ENCODE measurements at places on chromosomes 4 and X.

GRCh38 chr4:161419822-161420221, 744.0 kb downstream of the FSTL5 start:
- DNase-seq: no peak

- no peak for DNase-seq
Measured at GRCh38 chr4:102216666-102217065, 128.6 kb downstream of the SLC39A8 start.

GRCh38 chrX:4397471-4397870, 684.0 kb upstream of the PRKX start:
- DNase-seq: no peak

- DNase-seq: no peak
Measured at GRCh38 chr4:147815741-147816140, 83.9 kb downstream of the ARHGAP10 start.

DNA sequence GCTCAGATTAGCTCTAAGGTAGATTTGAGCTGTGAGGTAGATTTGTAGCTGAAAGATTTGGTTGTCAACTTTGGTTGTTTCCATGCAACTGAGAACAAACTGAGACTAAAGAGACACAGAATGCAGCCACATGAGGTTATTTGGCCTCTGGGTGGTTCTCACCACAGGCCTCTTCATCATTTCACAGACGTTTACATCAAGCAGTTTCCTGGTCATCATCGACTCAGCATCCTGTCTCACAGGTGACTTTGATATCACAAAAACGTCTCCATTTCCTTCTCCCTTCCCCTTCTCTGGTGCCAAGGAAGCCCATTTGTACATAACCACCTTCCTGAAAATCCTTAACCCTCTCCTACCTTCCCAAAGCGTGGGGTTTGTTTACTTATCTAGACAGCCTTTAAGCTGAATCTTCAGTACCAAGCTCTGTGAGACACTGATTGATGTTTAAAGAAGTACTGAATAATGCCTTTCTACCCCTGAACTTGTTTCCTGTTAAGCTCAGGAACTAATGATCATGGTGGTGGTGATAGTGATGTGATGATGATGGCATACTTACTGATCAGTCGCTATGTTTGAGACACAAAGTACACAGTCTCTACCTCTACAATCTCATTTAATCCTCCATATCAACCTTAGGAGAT, 81.9 kb downstream of the FAM114A1 start:
- no peak for DNase-seq

GRCh38 chrX:37796805-37797204, 16.9 kb downstream of the CYBB start:
- no peak for DNase-seq

DNA sequence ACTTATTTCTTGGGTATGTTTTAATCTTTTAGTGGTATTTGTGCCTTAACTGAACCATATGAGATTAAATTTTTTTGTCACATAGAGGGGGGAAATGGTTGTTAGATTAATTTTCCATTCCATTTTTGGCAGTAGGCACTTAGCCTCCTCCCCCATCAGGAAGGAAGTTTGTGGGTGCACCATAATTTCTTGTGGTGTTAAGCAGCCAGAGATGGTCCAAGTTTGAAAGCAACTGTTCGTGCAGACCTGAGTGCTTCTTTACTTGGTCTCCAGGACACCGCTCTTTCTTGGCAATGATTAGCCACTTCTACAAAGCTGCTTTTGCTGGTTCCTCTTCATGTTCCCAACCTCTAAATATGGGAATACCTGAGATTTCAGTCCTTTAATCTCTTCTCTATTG, 92.7 kb upstream of the RPL34 start:
- DNase-seq: no peak

GRCh38 chr4:76301068-76301774, 5.3 kb upstream of the STBD1 start:
- no peak for DNase-seq

- DNase-seq: no peak
Measured at GRCh38 chr4:176034936-176035335, 30.7 kb upstream of the WDR17 start.

DNA sequence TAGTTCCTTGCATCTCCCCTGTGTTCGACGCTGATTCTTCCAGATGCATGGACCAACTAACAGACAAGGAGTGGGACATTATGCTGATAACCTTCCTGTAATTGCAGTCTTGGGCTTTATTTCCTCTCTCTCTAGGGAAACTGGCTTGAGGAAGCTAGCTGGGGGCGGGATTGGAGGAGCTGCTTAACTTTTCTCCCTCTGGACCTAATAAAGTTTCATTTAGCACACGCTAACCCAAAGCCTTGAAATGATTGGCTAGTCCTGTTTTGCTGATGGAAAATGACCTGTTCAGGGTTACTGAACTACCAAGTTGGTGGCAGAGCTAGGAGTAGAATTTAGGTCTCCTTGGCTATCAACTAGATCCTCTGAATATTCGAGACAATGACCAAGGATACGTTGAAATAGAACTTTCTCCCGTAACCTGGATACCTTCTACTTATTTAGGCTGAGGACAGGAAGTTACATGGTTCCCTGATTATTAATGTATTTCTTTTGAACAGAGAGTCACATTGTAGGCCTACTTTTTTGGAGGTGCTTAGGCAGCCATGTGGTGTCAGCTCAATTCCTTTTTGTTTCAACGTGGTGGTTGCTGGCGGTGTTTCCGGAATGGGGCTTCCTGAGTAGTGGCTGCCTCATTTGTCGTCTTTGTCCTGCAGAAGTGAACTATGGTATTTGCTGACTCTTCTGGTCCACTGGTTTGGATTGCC, 2.0 kb downstream of the PGK1 start:
- DNase-seq: no peak

All from RWPE2 (cell line).